WERI-Rb-1 (cell line): ENCODE measurements at places on chromosomes 3 and 15.

GRCh38 chr3:27356976-27357375 lies 12.2 kb downstream of the NEK10 start:
- DNase-seq = no peak

DNA sequence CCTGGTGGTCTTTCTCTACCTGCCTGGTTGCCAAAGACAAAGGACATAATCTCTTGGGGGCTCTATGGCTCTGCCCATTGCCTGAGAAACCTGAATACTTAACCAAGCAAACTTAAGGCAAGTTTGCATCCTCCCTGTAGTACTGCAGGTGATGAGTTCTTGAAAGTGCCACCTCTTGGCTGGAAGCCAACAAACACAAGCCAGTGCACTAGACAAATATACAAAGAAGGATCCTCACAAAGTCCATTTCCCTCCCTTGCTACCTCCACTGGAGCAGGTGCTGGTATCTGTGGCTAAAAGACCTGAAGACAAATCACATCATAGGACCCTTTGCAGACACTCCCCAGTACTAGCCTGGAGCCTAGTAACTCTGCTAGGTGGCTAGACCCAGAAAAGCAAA lies 772.3 kb downstream of the SI start:
- DNase-seq = no peak

- no peak for DNase-seq
Observed at GRCh38 chr3:194715022-194715800, 29.5 kb downstream of the FAM43A start.

GRCh38 chr3:168539909-168540308 lies 444.2 kb upstream of the GOLIM4 start:
- DNase-seq = no peak

DNA sequence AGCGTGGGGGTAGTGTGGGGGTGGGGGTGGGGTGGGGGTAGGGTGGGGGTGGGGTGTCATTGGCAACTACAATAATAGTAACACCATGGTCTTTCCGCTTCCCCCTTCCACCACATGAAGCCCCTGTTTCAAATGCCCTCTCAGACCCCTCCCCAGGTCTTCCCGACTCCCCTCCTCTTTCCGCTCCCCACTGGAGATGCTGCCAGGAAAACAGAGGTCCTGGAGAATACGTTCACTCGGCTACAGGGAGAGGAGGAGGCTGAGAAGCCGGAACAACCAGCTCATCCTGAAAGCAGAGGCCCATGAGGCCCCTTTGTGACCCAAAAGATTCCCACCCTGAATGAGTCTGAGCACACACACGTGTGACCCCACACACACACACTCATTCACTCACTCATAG lies 75.4 kb downstream of the CPN2 start:
- DNase-seq = no peak
